Right ventricle myocardium inferior (tissue), 1 donor: ENCODE measurements at places on chromosomes 7 and 10.
A peak's percentile ranks its signal among the peaks of the same experiment; 100 is the strongest.

- no peak for DNase-seq
Measured at GRCh38 chr10:35435824-35436223, 99.5 kb downstream of the CCNY start.

GRCh38 chr7:49911909-49912308 lies 138.5 kb downstream of the VWC2 start:
- DNase-seq: no peak

DNA sequence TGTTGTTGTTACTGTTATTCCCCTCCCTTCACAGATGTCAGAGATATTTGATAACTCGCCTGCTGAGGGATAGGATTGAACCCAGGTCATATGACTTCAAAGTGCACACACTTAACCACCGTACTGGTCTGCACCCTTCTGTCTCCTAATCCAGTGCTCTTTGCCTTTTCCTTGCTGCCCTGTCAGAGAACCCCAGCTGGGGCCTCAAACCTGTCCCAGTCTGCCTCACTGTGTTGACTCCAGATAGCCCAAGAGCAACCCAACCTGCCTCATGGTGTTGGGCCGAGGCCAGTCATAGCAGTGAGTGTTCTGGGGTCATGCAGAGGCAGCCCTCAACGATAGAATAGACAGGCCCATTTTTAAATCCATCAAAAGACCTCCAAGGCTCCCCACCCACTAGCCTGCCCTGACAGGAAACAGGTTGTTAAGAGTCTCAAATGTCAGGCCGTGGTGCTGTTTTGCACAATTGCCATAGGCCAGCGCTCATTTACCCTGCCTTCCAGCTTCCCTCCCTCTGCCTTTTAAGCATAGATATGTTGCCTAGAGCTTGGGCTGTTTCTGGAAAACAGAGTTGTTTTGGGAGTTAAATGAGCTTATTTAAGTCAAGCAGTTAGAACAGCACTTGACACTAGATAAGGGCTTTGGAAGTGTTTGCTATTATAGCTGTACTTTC lies 37.0 kb upstream of the PDCD4 start:
- DNase-seq: peak; percentile 74

DNA sequence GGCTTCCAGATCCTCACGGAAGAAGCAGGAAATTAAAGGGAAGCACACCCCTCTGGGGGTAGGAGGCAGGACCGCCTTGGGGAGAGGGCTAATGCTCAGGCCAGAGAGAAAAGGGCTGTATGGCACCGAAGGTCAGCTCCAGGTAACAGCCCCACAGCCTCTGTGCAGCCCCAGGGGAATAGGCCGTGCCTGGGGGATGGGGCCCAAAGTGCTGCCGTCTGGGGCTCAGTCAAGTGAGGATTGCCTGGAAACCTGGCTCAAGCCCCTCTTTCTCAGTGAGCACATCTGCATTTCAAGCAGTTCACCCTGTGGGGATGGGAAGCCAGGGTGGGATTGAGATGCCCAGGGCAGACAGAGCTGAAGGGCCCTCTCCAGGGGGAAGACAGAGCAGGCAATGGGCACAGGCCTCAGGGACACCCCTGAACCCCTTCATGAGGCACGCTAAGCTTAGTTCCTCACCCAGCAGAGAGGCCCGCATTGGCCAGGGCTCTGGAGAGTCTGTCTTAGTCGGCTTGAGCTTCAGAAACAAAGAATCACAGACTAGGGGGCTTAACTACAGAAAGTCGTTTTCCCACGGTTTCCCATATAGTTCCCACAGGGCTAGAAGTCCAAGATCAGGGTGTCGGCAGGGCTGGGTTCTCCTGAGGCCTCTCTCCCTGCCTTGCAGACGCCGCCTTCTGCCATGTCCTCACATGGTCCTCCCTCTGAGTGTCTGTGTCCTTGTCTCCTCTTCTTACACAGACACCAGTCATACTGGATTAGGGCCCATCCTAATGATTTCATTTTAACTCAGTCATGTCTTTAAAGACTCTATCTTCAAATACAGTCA lies 118.2 kb downstream of the PTPN20 start:
- peak; percentile 23 for DNase-seq

GRCh38 chr10:113520690-113521474 lies 32.0 kb upstream of the HABP2 start:
- DNase-seq: no peak

DNA sequence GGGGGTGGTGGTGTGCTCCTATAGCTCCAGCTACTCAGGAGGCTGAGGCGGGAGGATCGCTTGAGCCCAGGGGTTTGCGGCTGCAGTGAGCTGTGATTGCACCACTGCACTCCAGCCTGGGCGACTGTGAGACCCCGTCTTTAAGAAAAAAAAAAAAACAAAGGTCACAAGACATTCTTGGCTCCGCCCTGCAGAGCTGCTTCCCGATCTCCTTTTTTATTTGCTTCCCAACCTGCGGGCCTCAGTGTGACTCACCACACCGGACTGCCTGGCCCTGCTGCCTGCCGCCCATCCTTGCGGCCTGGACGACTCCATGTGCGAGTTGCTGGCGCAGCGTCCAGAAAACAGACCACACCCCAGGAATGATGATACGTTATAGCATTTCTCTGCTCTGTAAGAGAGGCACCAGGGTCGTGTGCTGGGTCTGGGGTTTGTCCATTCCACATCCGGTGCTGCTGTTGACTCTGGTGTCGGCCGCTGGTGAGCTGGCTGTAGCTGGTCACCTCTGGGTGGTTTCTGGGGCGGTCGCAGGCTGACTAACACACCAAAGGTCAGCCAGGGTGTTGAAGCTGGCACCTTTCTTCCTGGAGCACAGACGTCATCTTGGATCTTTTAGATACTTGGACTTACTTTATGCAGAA lies 123.6 kb downstream of the TCF7L2 start:
- peak; percentile 73 for DNase-seq

GRCh38 chr7:68433462-68434070 lies 1164.7 kb upstream of the AUTS2 start:
- DNase-seq: no peak

GRCh38 chr7:144085978-144086377 lies at the start of gene OR2A12:
Gene OR2A12, plus strand, starts transcription at chr7:144086278. Its CDS starts 8,830 bp downstream, at chr7:144095108.
- DNase-seq: no peak

DNA sequence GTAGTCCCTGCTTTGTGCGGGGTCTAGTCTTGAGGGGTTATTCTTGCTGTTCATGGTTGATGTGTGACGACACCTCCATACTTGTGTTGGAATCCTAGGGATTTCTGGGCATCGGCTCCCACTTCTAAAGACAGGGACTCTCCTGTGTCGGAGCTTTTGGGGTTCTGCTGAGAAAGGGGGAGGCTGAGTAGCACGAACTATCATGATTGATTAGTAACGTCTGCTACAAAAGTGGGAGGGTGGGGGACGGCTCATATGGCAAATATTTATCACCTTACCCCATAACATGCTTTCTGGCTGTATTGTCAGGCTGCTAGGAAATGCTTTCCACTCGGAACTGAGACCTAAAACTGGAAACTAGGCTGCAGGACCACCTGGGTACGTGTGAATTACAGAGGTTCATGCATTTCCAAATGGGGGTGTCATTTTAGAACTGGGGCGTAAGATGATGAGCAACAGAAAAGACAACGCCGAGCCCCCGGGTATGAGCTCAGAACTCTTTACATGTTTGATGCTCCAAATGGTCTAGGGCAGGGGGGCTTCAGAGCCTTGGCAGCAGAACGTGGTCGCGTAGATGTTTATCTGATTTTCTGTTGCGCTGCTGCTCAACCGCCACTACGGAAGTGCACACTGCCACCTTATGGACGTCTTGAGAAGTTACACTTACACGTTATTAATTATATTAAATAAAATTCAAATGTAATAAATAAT lies 15.1 kb upstream of the NME8 start:
- DNase-seq: peak; percentile 72

DNA sequence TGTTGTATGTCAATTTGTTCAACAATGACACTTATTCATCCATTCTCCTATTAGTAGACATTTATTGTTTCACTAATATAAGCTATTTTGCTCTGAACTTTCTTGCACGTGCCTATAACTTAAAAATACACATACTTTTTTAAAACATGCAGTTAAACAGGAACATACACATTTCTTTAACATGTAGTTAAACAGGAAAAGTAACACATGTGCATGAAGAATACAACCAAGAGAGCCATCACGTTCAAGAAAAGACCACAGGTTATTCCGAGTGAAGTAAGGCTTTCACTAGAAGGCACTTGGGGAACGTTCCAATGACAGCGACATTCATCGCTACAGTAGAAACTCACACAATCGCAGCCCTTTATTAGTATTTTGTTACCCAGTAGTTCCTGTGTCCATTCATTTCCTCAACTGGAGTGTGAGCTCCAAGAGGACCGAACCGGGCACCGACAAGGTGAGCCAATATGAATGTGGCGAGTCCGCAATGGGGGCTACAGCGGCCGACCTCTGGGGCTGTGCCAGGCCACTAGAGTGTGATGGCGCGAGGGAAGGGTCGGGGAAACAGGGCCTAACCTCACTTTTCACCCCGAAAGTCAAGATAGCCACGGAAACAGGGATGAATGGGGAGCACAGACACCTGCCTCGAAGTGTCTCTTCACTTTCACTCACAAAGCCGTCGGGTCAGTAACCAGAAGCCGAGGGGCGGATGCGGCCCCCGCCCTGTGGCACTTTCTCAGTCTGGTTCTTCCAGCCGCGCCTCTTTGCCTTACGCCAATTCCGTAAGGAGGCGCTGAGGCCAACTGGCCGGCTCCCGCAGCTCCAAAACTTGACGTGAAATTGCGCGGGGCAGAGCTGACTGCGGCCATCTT lies 775 bp upstream of the SEPTIN7 start:
- peak; percentile 94 for DNase-seq

- no peak for DNase-seq
Measured at GRCh38 chr7:155230169-155230593, 67.5 kb upstream of the INSIG1 start.

DNA sequence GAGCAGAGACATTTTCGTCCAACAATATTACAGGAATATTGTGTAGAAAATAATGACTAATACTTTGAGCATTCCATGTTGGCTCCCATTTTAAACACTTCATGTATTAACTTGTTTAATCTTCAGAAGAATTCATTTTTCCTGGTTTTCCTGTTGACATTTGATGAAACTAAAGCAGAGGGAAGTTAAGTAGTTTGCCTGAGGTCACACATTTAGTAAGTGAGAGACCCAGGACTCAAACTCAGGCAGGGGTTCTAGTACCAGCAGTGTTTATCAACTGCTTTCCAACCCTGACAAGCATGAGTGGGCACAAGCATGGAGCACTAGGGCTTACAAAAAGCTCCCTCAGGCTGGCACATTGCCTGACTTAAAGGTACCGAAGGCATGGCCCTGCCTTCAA lies 719.1 kb downstream of the AUTS2 start:
- no peak for DNase-seq

DNA sequence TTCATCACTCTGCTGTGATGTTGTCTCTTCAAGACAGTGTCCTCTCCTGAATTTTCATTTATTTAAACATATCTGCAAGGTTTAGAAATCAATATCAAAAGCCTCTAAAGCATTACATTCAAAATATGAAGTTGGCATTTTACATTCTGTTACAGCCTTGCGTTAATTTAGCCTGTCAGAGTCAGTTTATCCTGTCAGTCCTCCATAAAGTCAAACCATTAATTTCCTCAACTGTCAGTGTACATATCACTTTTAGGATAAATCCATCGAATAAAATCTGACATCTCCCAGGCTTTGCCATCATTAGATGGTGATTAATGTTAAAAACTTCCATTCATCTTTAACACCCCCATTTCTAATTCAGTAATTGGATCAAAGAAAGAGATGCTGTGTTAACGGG lies 77.0 kb downstream of the NPY start:
- DNase-seq: no peak

DNA sequence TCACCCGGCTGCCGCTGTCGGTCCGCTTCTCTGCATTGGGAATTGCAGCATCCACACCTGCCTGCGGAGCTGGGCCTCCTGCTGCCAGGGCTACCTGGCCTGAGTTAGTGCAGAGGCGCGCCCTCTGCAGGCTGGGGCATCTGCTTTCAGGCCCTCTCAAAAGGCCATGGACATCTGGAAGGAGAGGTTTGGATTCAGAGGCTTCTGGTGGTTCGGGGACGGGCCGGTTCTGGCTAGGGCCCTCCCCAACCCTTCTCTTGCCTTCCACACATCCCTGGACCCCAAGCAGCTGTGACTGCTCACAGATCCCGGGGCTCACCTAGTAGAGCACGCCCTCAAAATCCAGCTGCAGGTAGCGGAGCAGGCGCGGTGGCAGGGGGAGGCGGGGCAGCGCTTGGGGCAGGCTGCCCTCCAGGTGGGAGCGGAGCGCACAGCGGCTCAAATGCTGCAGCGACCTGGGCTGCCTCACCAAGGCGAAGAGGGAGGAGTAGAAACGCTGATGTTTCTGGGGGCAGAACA lies 8.4 kb upstream of the GBX1 start:
- DNase-seq: peak; percentile 62

GRCh38 chr7:29330136-29330535 lies 135.6 kb downstream of the CHN2 start:
- no peak for DNase-seq

GRCh38 chr7:141463986-141464385 lies 87.2 kb upstream of the AGK start:
- no peak for DNase-seq

DNA sequence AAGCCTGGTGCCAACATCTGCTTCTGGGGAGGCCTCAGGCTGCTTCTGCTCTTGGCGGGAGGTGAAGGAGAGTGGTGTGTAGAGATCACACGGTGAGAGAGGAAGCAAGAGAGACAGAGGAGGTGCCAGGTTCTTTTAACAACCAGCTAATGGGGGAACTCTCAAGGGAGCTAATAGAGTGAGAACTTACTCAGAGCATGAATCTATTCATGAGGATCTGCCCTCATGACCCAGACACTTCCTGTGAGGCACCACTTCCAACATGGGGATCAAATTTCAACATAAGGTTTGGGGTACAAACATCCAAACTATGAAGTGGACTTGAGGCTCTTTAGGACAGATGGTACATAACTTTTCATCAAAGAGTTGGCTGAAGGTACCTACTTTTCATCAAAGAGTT lies 5.1 kb upstream of the ZNF32 start:
- no peak for DNase-seq

DNA sequence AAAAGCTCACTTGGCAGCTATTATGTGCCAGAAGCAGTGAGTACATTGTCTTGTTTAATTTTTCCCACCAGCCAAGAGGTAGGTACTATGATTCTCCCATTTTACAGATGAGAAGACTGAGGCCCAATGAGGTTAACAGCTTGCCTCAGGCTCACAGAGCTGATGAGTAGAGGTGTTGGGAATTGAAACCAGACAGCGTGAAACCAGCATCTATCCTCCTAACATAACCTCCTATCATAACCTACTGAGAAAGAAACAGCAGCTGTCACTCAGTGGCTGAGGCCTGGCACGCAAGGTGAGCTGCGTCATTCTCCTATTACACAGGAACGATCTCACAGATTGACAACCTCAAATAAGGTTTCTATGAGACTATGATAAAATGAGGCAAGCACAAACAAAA lies 6.2 kb downstream of the PYROXD2 start:
- DNase-seq: no peak
